ENCODE measurements at places on chromosomes 12 and 14. TPM values are rescaled to one million over a fixed set of nuclear protein-coding genes. Genes with fewer than 3 reads are reported as not detected.

Gene GPR162
- 2.6 TPM for total RNA-seq

Gene MMP17
- total RNA-seq = 12.7 TPM

Gene CACNA2D4
- total RNA-seq = 3.3 TPM

Gene AMDHD1
- total RNA-seq = 3.2 TPM

Gene KRT77
- total RNA-seq = not detected

Gene ULK1
- 35.8 TPM for total RNA-seq

Gene ACOT6
- not detected for total RNA-seq

Gene CMKLR1
- 28.8 TPM for total RNA-seq

Gene FRS2
- 50.3 TPM for total RNA-seq

Gene HOXC5
- not detected for total RNA-seq

Gene CSRP2
- 14.8 TPM for total RNA-seq

Gene AICDA
- total RNA-seq = not detected

Gene SCN8A
- 1.2 TPM for total RNA-seq

Gene JDP2
- total RNA-seq = 42.7 TPM

Gene MYF6
- total RNA-seq = not detected

Gene EPS8
- total RNA-seq = 462 TPM

Gene FOXM1
- 2.6 TPM for total RNA-seq

Gene KCNA5
- total RNA-seq = 0.22 TPM

Gene CPNE6
- total RNA-seq = not detected

Gene AQP5
- not detected for total RNA-seq

Gene TPPP2
- total RNA-seq = not detected

Gene ALX1
- 0.44 TPM for total RNA-seq

Gene VRTN
- total RNA-seq = not detected

Gene WNT1
- total RNA-seq = not detected

Gene PLCZ1
- total RNA-seq = not detected

Gene GPR135
- 6.5 TPM for total RNA-seq

Gene TBX3
- 24.1 TPM for total RNA-seq

Gene MDM1
- 8.3 TPM for total RNA-seq

Gene CCDC177
- not detected for total RNA-seq

Gene GSC
- total RNA-seq = 7.5 TPM

Gene ZNF26
- total RNA-seq = 19.0 TPM

Gene TTC6
- not detected for total RNA-seq

Gene PZP
- total RNA-seq = not detected

Gene FGF6
- not detected for total RNA-seq

Gene KRT86
- total RNA-seq = not detected

Gene FLVCR2
- 12.4 TPM for total RNA-seq

Gene UBE2N
- total RNA-seq = 20.7 TPM

Gene CAPZA3
- not detected for total RNA-seq

Gene CDH24
- 2.0 TPM for total RNA-seq

Gene VRK1
- total RNA-seq = 14.8 TPM

Gene NFATC4
- 20.9 TPM for total RNA-seq

Gene LRRK2
- 57.3 TPM for total RNA-seq

Gene DHRS1
- 31.1 TPM for total RNA-seq

Gene AKAP6
- total RNA-seq = 0.65 TPM

Gene LRCOL1
- total RNA-seq = not detected

Gene SALL2
- total RNA-seq = 4.3 TPM

Gene KCNH5
- not detected for total RNA-seq

Gene IL22
- total RNA-seq = not detected

Gene CLEC14A
- total RNA-seq = 101 TPM

Gene CLEC4A
- 6.6 TPM for total RNA-seq

Gene MGP
- 192 TPM for total RNA-seq

Gene WIF1
- total RNA-seq = not detected

Gene LRIG3
- 87.2 TPM for total RNA-seq

Gene NAV3
- 21.5 TPM for total RNA-seq

Gene PPFIBP1
- 43.4 TPM for total RNA-seq

Gene FGF23
- not detected for total RNA-seq

Gene LETMD1
- total RNA-seq = 74.5 TPM

Data from subcutaneous adipose tissue (tissue), 4 donors.